NCI-H510A (cell line): ENCODE measurements at places on chromosomes 2 and 18.
A peak's percentile ranks its signal among the peaks of the same experiment; 100 is the strongest.

DNA sequence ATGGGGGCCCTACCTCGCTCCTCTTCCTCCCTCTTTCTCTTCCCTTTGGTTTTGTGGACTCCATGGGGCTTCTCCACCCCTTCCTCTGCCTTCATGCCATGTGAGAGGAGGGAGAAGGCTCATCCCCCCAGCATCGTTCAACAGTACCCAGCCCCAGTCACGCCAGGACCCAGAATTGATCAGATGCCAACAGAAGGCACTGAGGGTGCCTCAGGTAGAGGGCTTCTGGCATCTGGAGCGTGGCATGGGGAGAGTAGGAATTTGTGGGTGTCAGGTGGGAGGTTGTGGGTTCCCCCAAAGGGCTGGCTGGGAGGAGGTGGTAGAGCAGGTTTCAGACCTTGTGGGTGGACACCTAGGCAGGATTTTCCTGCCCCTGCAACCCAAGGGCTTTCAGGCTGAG lies 122.0 kb downstream of the TWIST2 start:
- DNase-seq, result no peak

DNA sequence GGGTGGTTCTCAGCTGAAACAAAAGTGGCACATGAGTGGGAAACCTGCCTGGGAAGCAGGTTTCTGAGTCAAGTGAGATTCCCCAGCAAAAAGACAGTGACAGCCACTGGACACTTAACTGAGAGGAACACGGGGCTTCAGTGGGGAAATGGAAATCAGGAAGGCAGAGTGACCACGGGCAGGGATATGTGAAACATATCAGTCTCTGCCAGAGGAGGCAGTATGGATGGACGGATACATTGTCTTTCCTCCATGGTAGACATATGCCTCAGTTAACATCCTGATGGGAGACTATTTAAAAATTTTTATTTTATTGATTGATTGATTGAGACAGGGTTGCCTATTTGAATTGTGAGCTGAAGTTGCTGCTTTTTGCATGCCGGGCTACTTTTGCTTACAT lies 292.1 kb downstream of the NBAS start:
- DNase-seq, result no peak

DNA sequence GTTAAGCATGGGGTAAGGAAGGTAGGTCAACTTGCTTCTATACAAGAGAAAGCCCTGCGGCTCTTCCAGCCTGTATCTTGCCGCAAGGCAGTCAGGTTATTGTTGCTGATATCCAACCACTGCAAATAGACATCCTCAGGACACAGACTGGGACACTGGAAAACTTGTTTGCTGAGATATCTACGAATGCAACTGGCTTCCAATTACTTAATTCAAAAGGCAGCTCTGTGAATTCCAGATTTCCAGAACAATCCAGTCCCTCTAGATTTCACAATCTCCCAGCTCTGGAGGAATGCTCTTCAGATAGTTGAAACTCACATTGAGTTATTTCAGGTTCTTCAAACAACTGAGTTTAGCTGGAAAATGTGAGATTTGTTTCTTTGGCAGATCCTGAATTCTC lies 34.6 kb upstream of the SP9 start:
- no peak for DNase-seq

DNA sequence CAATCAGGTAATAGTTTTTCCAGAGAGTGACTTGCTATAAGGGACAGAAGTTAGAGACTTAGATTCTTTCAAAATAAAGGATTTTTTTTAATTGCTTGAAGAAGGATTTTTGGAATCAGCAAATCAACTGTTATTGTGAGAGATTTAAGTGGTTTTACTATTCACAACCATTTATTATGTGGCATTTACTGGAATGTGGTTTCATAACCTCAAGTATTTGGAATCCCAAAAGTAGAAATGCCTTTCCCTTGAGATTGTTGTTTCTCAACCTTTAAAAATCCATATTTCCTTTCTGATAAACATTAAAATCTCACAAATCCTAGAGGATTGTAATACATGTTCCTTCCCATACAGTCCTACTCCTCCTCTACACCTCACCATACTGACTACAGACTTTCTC lies 5.0 kb downstream of the TANK start:
- no peak for DNase-seq

- DNase-seq, result peak; percentile 44
Observed at GRCh38 chr2:54456612-54457322, 640 bp downstream of the SPTBN1 start.

DNA sequence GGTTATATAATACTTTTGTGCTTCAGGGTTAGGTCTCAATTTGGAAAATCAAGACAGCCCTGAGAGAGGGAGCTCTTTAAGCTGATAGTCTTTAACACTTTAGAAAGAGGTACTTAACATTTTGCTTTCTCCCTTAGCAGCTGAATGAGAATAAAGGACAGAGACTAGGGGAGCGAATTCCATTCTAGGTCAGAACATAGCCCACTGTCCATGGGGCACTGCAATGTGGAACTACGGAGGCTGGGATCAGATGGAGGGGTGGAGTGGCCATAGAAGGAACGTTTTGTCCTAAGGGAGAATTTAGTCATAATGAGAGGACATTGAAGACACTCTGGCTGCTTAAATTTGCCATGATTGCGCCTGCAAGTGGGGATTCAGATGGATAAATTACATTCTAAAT lies 794 bp downstream of the GKN2 start:
- no peak for DNase-seq

DNA sequence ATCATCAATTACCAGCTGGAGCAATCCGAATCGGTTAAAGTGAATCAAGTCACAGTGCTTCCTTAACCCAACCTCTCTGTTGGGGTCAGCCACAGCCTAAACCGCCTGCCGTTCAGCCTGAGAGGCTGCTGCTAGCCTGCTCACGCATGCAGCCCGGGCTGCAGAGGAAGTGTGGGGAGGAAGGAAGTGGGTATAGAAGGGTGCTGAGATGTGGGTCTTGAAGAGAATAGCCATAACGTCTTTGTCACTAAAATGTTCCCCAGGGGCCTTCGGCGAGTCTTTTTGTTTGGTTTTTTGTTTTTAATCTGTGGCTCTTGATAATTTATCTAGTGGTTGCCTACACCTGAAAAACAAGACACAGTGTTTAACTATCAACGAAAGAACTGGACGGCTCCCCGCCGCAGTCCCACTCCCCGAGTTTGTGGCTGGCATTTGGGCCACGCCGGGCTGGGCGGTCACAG lies 496 bp upstream of the ITGA4 start:
- DNase-seq, result no peak

DNA sequence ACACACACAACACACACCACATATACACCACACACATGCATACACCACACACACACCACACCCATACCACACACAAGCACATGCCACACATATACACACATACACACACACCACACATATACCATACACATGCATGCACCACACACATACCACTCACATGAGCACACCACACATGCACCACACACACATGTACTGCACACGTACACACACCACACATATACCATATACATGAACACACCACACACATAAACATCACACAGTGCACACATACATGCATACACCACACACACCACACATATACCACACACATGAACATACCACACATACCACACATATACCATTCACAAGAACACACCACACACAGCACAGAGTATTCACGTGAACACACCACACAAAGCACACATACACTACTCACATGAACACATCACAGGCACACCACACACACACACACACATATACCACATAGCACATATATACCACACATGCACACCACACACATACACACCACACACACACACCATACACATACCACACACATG lies 219.9 kb upstream of the RAB6C start:
- no peak for DNase-seq

GRCh38 chr2:10146366-10147005 lies 23.9 kb downstream of the RRM2 start:
- no peak for DNase-seq

GRCh38 chr2:36469710-36470109 lies 114.1 kb downstream of the CRIM1 start:
- no peak for DNase-seq

- no peak for DNase-seq
Observed at GRCh38 chr2:106537047-106537446, 49.9 kb downstream of the CD8B2 start.

GRCh38 chr2:145961846-145962245 lies 1441.9 kb upstream of the ZEB2 start:
- no peak for DNase-seq

DNA sequence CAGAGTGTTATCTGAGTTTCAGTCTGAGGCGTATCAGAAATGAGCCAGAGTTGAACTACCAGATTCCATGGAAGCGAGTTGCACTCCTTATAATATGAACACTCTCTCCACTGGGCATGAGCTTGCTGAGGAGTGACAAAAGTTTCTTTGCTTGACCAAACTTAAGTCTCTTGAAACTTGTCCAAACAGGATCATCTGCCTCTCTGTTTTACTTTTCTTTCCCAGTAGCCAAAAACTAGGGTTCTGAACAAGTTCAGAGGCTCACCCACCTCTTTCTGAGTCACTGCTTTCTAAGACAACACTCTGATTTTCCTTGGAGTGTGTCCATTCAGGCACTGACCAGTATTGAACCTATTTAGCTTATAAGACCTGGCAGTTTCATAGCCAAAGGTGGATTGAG lies 233.2 kb upstream of the TCF4 start:
- DNase-seq, result no peak

DNA sequence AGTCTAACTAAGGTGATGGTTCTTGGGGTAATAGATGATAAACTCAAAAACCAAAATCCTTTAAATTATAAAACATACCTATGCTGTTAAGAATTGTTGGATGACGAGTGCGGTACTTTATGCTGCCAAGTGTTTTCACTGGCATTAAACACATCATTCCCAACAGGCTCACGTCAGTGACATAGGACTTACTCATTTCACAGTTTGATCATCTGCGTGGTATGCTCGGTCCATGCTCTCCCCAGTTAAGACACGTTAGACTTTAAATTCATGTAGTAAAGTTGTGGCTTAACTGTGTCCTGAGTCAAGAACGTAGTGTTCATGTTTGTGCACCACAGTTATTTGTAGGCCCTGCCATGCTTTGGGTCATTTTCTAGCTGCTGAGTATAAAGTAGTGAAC lies 125.6 kb upstream of the MYT1L start:
- DNase-seq, result no peak

- no peak for DNase-seq
Observed at GRCh38 chr18:70377317-70377799, 88.5 kb downstream of the SOCS6 start.

GRCh38 chr2:112006076-112006410 lies 49.0 kb upstream of the TMEM87B start:
- DNase-seq, result no peak

DNA sequence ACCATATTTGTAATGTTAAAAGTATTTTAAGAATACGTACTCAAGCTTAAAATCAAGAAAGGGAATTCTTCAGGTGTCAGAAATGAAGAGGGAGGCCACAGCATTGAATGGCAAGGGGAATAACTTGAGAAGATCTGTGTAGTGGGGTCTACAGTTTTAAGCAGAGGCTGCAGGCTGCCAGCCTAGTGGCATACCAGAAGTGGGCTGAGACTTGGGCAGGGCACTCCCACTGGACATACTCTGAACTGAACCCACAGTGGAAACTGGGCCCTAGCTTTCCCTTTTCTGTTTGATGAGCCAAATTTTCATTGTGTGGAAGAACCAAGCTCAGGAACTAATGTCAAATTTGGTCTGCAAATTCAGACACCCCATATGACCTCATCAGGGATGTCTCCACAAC lies 238.8 kb downstream of the PTPRM start:
- no peak for DNase-seq

DNA sequence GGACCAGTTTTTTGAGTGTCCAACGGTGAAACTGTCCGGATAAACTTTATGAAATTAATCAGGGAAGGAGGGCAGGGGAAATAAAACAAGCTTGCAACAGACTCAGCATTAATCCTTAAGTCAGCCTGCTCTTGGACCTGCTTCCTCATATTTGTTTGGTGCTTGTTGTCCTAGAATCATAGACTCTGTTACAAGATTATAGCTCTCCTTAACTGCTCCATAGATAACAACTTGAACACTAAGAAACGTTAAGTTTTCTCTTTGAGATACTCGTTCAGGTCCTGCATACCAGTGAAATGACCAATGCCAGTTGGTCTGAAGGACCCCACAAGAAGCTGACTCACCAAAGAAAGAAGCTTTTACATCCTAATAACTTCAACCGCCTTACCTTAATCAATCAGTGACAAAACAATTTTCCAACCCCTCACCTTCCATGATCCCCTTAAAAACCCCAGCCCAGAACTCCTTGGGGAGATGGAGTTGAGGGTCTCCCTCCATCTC lies 493.2 kb downstream of the PID1 start:
- no peak for DNase-seq
